ENCODE measurements at places on chromosomes 3 and 15. TPM values are rescaled to one million over a fixed set of nuclear protein-coding genes. Genes with fewer than 3 reads are reported as not detected.

GRCh38 chr3:169493521-169494141 lies 169.9 kb downstream of the MECOM start:
- H3K36me3 ChIP-seq: no peaks in the 10 kb centered on the region
- no peaks in the 10 kb centered on the region for H3K4me1 ChIP-seq
- H3K4me3 ChIP-seq: no peak overlapping the region
- H3K27me3 ChIP-seq: no peaks in the 10 kb centered on the region
- H3K27ac ChIP-seq: no peak overlapping the region
- DNase-seq: no peak

The DNAH12 gene
- 37.8 TPM for total RNA-seq

- no peak overlapping the region for H3K4me3 ChIP-seq
- H3K36me3 ChIP-seq: no peaks in the 10 kb centered on the region
- no peak for DNase-seq
- no peaks in the 10 kb centered on the region for H3K27me3 ChIP-seq
- no peak overlapping the region for H3K27ac ChIP-seq
These were observed 280.2 kb downstream of the SHQ1 start for GRCh38 chr3:72568083-72568482.

The PHC3 gene
- 52.6 TPM for total RNA-seq

DNA sequence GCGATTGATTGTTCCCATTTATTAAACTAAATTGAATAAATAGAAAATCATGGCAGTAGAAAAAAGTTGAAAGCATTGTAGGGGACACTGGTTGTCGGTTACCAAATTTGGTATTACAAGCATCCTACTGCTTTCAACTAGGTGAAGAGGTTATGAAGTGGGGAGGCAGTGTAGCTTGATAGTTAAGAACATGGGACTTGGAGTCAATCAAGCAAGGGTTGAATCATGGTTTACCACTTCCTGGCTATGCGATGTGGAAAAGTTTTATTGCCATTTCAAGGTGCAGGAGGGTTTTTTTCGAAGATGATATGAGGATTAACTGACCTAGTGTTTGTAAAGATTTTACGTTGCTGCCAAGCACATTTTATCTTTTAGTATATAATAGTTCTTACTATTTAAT lies 318.2 kb upstream of the KCNH8 start:
- H3K27ac ChIP-seq: no peak overlapping the region
- DNase-seq: no peak
- H3K36me3 ChIP-seq: no peaks in the 10 kb centered on the region
- H3K27me3 ChIP-seq: no peaks in the 10 kb centered on the region

Measured in lung (tissue), 17 donors.